DND-41 (cell line): ENCODE measurements at places on chromosomes 1 and 21.
A peak's percentile ranks its signal among the peaks of the same experiment; 100 is the strongest.

GRCh38 chr1:14320986-14321385, 277.5 kb upstream of the KAZN start:
- DNase-seq, result peak; percentile 62
- H3K27me3 ChIP-seq, result no peaks in the 10 kb centered on the region
- H3K4me1 ChIP-seq, result peaks cover 67% of the 10 kb centered on the region
- H3K4me3 ChIP-seq, result no peak overlapping the region

DNA sequence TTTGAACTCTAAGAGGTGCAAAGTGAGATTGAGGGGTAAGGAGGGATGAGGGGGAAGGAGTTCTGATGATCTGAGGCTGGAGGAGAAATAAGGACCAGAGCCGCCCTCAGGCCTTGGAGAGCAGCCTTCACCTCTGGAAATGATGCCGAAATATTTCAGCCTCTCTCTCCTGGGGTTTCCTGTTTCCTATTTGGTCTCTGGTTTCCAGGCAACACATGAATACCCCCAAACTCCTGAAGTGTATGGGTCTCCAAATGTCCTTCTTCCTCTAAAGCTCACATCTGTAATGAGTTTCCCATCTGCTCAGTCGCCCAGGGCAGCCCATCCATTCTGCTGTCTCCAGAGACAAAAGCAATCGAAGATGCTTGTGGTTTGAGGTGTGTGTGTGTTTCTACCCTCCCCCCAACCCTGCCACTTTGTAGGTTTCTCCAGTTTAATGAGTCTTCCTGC, 52.0 kb upstream of the FAM20B start:
- no peaks in the 10 kb centered on the region for H3K27me3 ChIP-seq
- peak overlapping the region; percentile 18 for H3K4me3 ChIP-seq
- peak overlapping the region; percentile 40 for H3K27ac ChIP-seq

- no peaks in the 10 kb centered on the region for H3K36me3 ChIP-seq
- no peak overlapping the region for H3K27ac ChIP-seq
- no peaks in the 10 kb centered on the region for H3K27me3 ChIP-seq
- H3K4me3 ChIP-seq, result no peak overlapping the region
Measured at GRCh38 chr1:97743129-97743528, 177.7 kb downstream of the DPYD start.

GRCh38 chr1:228935855-228936727, 200.8 kb downstream of the RHOU start:
- H3K4me3 ChIP-seq, result no peak overlapping the region
- no peaks in the 10 kb centered on the region for H3K36me3 ChIP-seq
- peak; percentile 12 for DNase-seq
- peaks cover 5% of the 10 kb centered on the region for H3K4me1 ChIP-seq
- H3K27me3 ChIP-seq, result peaks cover 3% of the 10 kb centered on the region

GRCh38 chr21:34970566-34970965, 78.5 kb downstream of the RUNX1 start:
- H3K27ac ChIP-seq, result peak overlapping the region; percentile 46; the same call in 1 of the 2 replicates
- H3K27me3 ChIP-seq, result no peaks in the 10 kb centered on the region
- H3K36me3 ChIP-seq, result peaks cover 63% of the 10 kb centered on the region
- no peak for DNase-seq
- H3K4me3 ChIP-seq, result no peak overlapping the region

DNA sequence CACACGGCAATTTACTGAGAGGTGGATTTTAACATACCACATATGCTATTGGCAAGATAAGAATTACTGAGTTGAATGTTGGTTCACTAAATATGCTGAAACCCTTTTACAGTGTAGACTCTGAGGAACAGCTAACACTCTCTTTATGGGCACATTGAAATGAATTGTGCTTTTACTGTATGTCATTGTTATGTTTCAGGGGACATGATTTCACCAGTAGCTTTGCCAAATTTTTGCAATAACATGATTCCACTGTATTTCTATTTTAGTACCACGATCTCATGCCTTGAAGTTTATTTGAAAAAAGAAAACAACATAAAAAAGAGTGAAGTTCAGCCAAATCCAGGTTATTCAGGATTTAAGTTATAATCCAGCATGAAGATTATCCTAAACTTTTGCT, 188.5 kb downstream of the HLX start:
- H3K4me3 ChIP-seq, result no peak overlapping the region
- no peaks in the 10 kb centered on the region for H3K27me3 ChIP-seq
- no peaks in the 10 kb centered on the region for H3K36me3 ChIP-seq
- DNase-seq, result no peak
- H3K27ac ChIP-seq, result no peak overlapping the region
- H3K4me1 ChIP-seq, result no peaks in the 10 kb centered on the region

GRCh38 chr1:182262425-182262824, 129.2 kb downstream of the GLUL start:
- H3K27me3 ChIP-seq, result no peaks in the 10 kb centered on the region
- H3K4me1 ChIP-seq, result peaks cover 50% of the 10 kb centered on the region
- no peak overlapping the region; the same call in 1 of the 2 replicates for H3K27ac ChIP-seq
- H3K4me3 ChIP-seq, result no peak overlapping the region
- no peaks in the 10 kb centered on the region for H3K36me3 ChIP-seq

DNA sequence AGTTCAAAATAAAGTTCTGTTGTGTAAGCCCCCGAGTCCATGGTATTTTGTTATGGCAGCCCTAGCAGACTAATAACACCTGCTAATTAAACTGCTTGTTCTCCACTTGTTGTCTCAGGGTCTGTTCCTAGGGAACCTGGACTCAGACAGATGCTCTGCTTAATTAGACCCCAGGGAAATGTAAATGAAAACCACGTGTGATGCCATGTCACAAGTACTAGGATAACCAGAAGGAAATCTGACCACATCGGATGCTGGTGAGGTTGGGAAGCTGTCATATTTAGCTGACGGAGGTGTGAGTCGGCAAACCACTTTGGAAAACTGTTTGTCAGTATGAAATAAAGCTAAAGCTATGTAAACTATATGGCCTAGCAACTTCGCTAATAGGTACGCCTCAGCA, 19.6 kb downstream of the EDN2 start:
- H3K27me3 ChIP-seq, result peaks cover 19% of the 10 kb centered on the region
- no peaks in the 10 kb centered on the region for H3K4me1 ChIP-seq
- no peak overlapping the region for H3K27ac ChIP-seq
- no peak for DNase-seq

DNA sequence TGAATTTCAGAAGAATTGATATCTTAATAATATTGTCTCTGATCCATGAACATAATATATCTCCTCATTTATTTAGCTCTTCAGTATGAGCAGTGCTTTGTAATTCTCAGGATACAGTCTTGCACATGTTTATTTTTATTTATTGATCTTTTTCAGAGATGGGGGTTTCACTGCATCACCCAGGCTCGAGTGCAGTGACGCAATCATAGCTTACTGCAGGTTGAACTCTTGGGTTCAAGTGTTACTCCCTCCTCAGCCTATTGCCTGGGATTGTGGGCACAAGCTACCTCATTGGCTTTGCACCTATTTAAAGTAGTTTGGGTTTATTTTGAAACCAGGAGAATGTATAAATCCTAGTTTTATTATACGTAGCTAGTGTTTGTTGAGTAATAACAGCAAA, 4.7 kb downstream of the RPS6KC1 start:
- no peaks in the 10 kb centered on the region for H3K36me3 ChIP-seq
- H3K4me3 ChIP-seq, result no peak overlapping the region
- peaks cover 25% of the 10 kb centered on the region for H3K4me1 ChIP-seq
- no peak for DNase-seq
- H3K27me3 ChIP-seq, result no peaks in the 10 kb centered on the region
- H3K27ac ChIP-seq, result no peak overlapping the region

DNA sequence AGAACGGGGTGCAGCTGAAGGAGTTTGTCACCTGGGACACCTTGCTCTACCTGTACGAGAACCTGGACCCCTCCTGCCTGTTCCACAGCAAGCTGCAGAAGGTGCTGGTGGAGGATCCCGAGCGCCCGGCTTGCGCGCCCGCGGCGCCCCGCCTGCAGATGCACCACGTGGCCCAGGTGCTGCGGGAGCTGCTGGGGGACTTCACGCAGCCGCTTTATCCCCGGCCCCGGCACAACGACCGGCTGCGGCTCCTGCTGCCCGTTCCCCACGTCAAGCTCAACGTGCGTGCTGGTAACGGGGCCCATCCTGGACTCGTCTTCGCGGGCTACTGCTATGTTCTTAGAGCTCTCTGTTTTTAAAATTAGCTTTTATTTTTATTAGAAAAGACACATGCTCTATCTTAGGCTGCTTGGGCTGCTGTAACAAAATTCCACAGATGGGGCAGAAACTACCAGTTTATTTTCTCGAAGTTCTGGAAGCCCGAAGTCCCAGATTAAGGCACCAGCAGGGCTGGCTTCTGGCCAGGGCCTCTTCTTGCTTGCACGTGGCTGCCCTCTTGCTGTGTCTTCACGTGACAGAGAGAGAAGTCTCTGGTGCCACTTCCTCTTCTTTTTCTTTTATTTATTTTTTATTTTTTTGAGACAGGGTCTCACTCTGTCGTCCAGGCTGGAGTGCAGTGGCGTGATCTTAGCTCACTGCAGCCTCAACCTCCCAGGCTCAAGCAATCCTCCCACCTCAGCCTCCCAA, 38.1 kb downstream of the TRPM2 start:
- H3K36me3 ChIP-seq, result no peaks in the 10 kb centered on the region
- no peak overlapping the region for H3K27ac ChIP-seq
- no peak overlapping the region for H3K4me3 ChIP-seq
- no peaks in the 10 kb centered on the region for H3K27me3 ChIP-seq

DNA sequence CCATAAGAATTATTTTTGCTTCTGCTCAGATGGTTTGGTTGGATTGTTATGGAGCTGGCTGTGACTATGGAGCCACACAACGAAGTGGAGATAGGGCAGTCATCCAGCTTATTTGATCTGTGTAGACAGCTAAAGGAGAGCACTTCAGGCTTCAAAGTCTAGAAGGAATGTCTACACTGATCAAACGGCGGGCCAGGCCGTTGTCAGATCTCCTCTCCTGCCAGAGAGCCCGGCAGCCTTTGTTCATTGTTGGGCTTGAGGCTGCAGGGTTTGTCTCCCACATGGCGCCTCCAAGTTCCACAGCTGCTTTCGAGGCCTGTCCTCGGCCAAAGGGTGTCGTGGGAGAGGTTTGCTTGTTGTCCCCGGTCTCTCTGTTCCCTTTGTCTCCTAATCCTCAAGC, 2.8 kb upstream of the STMN1 start:
- no peak overlapping the region for H3K4me3 ChIP-seq
- no peak overlapping the region for H3K27ac ChIP-seq
- peaks cover 17% of the 10 kb centered on the region for H3K4me1 ChIP-seq
